Gastrocnemius medialis (tissue), 4 donors: ENCODE measurements at places on chromosomes 1 and 21.

- no peaks in the 10 kb centered on the region for H3K4me1 ChIP-seq
- H3K36me3 ChIP-seq: no peaks in the 10 kb centered on the region
- no peaks in the 10 kb centered on the region for H3K27me3 ChIP-seq
- no peak for DNase-seq
- H3K4me3 ChIP-seq: no peak overlapping the region
Measured at GRCh38 chr1:209265301-209265700, 318.2 kb upstream of the CAMK1G start.

DNA sequence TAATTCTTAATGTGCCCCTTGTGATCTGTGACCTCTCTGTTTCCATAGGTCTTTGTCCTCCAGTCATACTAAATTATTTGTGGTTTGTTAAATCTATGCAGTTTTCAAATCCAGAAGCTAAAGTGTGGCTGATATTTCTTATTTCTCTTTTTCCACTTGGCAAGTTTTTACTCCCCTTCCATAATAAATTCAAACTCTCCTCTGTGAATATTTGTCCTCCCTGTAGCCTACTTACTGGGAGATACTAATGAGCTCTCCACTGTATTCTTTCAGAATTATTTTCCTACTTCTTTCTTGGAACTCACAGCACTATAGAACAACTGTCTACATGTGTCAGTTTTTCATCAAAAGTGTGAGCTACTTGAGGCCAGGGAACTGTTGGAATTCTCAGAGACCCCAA, 430.8 kb upstream of the PTBP2 start:
- no peaks in the 10 kb centered on the region for H3K27me3 ChIP-seq
- no peaks in the 10 kb centered on the region for H3K36me3 ChIP-seq
- no peaks in the 10 kb centered on the region for H3K4me1 ChIP-seq
- no peak for DNase-seq

DNA sequence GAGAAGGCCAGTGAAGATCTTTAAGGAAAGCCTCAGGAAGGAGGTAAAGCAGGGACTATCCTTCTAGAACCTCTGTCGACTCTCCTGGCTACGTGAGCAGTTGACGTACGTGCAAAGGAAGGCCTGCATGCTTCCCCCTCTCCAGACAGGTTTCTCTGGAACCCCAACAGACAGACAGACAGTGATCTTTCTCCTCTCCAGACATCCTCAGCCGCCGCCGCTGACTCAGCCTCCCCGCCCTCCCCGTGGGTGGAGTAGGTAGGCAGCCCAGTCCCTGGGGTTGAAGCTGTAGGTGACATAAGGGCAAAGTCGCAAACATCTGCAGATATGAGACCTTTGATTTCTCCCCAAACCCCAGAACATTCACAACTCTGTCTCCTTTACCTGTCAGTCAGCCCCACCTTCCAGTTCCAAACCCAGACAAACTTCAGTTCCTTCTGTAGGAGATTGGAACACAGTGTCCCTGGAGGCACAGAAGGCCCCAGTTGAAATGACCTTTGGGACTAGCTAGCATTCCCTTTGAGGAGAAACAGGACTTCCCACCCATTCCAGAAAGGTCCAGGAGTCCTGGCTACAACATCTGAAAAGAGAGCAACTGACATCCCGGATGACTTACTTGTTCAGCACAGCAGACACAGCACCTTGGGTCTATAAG, 146.0 kb upstream of the JUN start:
- DNase-seq: no peak
- peaks cover 19% of the 10 kb centered on the region for H3K4me1 ChIP-seq
- H3K4me3 ChIP-seq: no peak overlapping the region
- no peaks in the 10 kb centered on the region for H3K36me3 ChIP-seq
- no peak overlapping the region for H3K27ac ChIP-seq
- H3K27me3 ChIP-seq: no peaks in the 10 kb centered on the region

DNA sequence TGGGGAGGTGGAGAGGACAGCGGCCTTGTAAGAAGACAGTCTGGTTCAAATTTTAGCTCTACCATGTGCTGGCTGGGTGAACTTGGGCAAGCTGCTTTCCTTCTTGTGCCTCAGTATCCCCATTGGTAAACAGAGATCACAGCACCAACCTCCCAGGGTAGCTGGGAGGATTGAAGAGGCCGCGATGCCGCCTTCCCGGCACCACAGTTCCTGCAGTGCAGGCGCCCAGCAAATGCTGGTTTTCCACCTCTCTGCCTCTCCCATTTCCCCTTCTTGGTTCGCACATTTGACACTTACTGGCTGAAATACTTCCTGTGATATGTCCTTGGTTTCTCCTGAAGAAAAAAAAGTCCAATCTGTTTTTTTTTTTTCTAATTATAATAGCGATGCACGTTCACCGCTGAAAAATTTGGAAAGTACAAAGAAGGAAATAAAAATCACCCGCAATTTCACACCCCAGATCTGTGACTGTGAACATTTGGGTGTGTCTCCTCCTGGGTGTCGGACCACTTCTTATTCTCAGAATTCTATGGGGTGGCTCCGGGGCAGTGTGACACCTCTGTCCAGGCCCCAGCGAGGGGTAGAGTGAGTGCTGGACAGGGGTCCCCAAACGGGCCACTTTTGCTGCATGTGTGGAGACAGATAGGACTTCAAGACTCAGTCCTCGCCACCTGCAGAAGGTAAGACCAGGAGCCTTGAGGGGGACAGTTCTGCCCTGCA, 73.1 kb downstream of the RUNX3 start:
- H3K4me1 ChIP-seq: no peaks in the 10 kb centered on the region
- no peaks in the 10 kb centered on the region for H3K27me3 ChIP-seq
- H3K4me3 ChIP-seq: no peak overlapping the region
- no peaks in the 10 kb centered on the region for H3K36me3 ChIP-seq

- H3K27ac ChIP-seq: no peak overlapping the region
- H3K4me3 ChIP-seq: no peak overlapping the region
- no peaks in the 10 kb centered on the region for H3K36me3 ChIP-seq
- no peaks in the 10 kb centered on the region for H3K4me1 ChIP-seq
- no peak for DNase-seq
Measured at GRCh38 chr1:14228677-14229076, 369.8 kb upstream of the KAZN start.

GRCh38 chr1:46479744-46480350, 9.8 kb upstream of the DMBX1 start:
- DNase-seq: no peak
- no peaks in the 10 kb centered on the region for H3K4me1 ChIP-seq

DNA sequence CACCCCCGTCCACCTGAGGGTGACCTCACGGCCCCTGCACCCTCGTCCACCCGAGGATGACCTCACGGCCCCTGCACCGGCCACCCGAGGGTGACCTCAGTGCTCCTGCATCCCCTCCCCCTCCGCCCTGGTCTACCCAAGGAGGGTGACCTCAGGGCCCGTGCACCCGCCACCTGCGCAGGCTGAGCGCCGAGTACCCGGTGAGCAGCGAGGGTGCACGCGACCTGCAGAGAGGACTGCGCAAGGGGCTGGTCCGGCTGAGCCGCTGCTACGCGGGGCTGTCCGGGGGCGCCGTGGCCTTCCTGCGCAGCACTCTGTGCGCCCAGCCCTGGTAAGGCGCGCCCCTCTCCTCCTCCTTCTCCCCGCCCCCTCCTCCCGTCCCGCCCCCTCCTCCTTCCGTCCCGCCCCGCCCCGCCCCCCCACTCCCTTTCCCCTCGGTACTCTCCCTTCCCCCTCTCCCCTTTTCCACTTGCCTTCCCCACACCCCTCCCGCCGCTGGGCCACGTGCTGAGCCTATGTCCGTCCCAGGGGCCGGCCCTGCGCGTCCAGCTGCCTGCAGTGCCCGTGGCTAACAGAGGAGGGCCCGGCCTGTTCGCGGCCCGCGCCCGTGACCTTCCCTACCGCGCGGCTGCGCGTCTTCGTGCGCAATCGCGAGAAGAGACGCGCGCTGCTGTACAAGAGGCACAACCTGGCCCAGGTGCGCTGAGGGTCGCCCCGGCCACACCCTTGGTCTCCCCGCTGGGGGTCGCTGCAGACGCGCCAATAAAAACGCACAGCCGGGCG, 28.4 kb downstream of the TRIM11 start:
- peak overlapping the region; percentile 44 for H3K4me3 ChIP-seq
- peaks cover 10% of the 10 kb centered on the region for H3K4me1 ChIP-seq
- DNase-seq: no peak
- no peaks in the 10 kb centered on the region for H3K27me3 ChIP-seq
- H3K36me3 ChIP-seq: peaks cover 56% of the 10 kb centered on the region
- peak overlapping the region; percentile 92 for H3K27ac ChIP-seq

GRCh38 chr1:85496941-85497582, 32.1 kb upstream of the DDAH1 start:
- no peaks in the 10 kb centered on the region for H3K36me3 ChIP-seq
- DNase-seq: no peak
- H3K27ac ChIP-seq: no peak overlapping the region
- no peaks in the 10 kb centered on the region for H3K27me3 ChIP-seq
- no peak overlapping the region for H3K4me3 ChIP-seq

DNA sequence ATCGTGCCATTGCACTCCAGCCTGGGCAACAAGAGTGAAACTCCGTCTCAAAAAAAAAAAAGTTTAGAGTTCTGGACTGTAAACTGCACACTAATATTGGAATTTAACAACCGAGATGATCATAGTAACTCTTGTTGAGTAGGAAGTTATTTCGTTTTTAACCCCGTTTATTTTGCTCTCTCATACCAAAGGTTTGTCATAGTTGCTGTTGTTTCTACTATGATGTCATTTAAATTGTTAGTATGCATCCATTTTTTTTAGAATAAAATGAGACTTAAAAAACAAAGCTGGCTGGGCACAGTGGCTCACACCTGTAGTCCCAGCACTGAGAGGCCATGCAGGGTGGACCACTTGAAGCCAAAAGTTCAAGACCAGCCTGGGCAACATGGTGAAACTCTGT, 49.3 kb downstream of the DOP1B start:
- H3K4me3 ChIP-seq: no peak overlapping the region
- H3K36me3 ChIP-seq: no peaks in the 10 kb centered on the region
- no peak for DNase-seq
- H3K27me3 ChIP-seq: no peaks in the 10 kb centered on the region
- no peak overlapping the region for H3K27ac ChIP-seq
- peaks cover 38% of the 10 kb centered on the region for H3K4me1 ChIP-seq

GRCh38 chr1:24139222-24139489, 3.8 kb downstream of the IL22RA1 start:
- DNase-seq: no peak
- no peaks in the 10 kb centered on the region for H3K36me3 ChIP-seq
- no peaks in the 10 kb centered on the region for H3K27me3 ChIP-seq
- no peak overlapping the region for H3K4me3 ChIP-seq
- H3K4me1 ChIP-seq: no peaks in the 10 kb centered on the region

DNA sequence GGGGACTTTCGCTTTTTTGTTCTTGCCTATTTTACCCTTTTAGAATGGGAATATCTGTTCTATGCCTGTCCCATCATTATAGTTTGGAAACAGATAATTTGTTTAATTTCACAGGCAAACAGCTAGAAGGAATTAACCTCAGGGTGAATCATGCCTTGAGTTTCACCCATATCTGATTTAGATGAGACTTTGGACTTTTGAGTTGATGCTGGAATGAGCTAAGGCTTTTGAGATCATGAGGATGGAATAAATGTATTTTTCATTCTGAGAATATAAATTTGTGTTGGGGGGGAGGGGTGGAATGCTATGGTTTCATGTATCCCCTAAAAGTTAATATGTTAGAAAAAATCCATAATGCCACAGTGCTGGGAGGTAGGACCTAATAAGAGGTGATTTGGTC, 56.1 kb upstream of the TACSTD2 start:
- H3K4me3 ChIP-seq: no peak overlapping the region
- no peaks in the 10 kb centered on the region for H3K4me1 ChIP-seq
- H3K36me3 ChIP-seq: no peaks in the 10 kb centered on the region
- no peak for DNase-seq
- H3K27ac ChIP-seq: no peak overlapping the region

GRCh38 chr1:41414716-41415306, 53.6 kb downstream of the FOXO6 start:
- H3K27me3 ChIP-seq: no peaks in the 10 kb centered on the region
- H3K36me3 ChIP-seq: no peaks in the 10 kb centered on the region
- peaks cover 29% of the 10 kb centered on the region for H3K4me1 ChIP-seq

- no peak overlapping the region for H3K27ac ChIP-seq
- DNase-seq: no peak
- H3K4me1 ChIP-seq: no peaks in the 10 kb centered on the region
Measured at GRCh38 chr1:152186556-152187285, 27.7 kb upstream of the RPTN start.

- no peaks in the 10 kb centered on the region for H3K4me1 ChIP-seq
- no peak overlapping the region for H3K27ac ChIP-seq
- no peaks in the 10 kb centered on the region for H3K36me3 ChIP-seq
- H3K4me3 ChIP-seq: no peak overlapping the region
Measured at GRCh38 chr1:36859926-36860325, 174.4 kb downstream of the GRIK3 start.

GRCh38 chr21:34779860-34780259, 111.1 kb downstream of the CLIC6 start:
- no peaks in the 10 kb centered on the region for H3K27me3 ChIP-seq
- no peak overlapping the region for H3K4me3 ChIP-seq
- H3K27ac ChIP-seq: no peak overlapping the region
- no peaks in the 10 kb centered on the region for H3K4me1 ChIP-seq
- H3K36me3 ChIP-seq: no peaks in the 10 kb centered on the region

DNA sequence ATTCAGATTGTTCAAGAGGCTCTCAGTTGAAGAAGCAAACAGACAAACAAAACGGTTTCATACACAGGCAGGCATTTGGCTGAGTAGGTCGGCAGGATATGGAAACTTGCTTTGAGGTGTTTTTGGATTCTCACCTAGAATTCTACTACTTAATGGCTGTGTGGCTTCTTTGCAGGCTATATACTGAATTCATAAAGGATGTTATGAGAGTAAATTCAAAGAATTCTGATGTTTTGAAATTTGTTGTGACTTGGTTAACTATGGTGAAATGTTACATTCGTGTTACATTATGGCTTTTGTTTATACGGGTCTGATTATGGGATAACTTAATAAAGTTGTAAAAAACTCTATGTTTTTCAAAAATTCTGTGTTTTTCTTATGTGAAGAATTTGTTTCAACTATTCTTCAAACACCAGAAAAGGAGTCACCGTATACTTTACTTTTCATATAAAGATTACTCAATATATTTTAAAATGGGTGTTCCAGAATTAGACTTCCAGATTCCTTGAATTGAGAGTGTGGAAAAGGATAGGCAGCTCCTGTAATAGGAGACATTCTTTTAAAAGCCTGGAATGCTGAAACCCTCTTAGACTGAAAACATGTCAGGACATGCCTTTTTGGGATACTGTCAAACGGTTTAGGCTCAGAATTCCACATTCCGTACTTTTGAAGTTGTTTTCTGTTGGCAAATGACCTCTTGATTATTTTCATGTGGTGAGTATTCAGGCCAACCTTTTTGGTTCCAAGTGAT, 8.2 kb upstream of the IRF2BP2 start:
- H3K4me3 ChIP-seq: no peak overlapping the region
- DNase-seq: no peak
- H3K27me3 ChIP-seq: no peaks in the 10 kb centered on the region
- H3K4me1 ChIP-seq: peaks cover 61% of the 10 kb centered on the region
- peak overlapping the region; percentile 63 for H3K27ac ChIP-seq

- H3K27ac ChIP-seq: no peak overlapping the region
- DNase-seq: no peak
- H3K4me1 ChIP-seq: peaks cover 5% of the 10 kb centered on the region
- H3K27me3 ChIP-seq: no peaks in the 10 kb centered on the region
- H3K36me3 ChIP-seq: no peaks in the 10 kb centered on the region
Measured at GRCh38 chr1:25779894-25780293, 20.1 kb upstream of the SELENON start.
